ENCODE measurements at places on chromosomes 13 and 19. TPM values are rescaled to one million over a fixed set of nuclear protein-coding genes. Genes with fewer than 3 reads are reported as not detected.

- no peak for DNase-seq
These were observed 120.5 kb downstream of the RAP2A start for GRCh38 chr13:97554496-97554895.

DNA sequence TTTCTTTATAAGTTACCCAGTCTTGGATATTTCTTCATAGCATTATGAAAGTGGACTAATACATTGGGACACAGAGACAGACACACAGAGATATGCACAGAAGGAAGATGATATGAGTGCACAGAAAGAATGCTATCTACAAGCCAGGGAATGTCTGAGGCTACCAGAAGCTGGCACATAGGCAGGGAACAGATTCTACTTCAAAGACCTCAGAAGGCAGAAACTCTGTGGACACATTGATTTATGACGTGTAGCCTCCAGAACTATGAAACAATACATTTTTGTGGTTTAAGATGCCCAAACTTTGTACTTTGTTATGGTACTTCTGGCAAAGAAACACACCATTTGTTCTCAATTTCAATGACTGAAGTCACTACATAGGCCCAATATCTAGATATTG lies 556.7 kb downstream of the PCDH9 start:
- DNase-seq: no peak

- DNase-seq: no peak
These were observed 13.3 kb downstream of the ELL start for GRCh38 chr19:18508585-18508984.

- DNase-seq: no peak
These were observed 11.5 kb upstream of the ACOD1 start for GRCh38 chr13:76936763-76937162.

- DNase-seq: no peak
These were observed 36.8 kb upstream of the SOX21 start for GRCh38 chr13:94749162-94749561.

DNA sequence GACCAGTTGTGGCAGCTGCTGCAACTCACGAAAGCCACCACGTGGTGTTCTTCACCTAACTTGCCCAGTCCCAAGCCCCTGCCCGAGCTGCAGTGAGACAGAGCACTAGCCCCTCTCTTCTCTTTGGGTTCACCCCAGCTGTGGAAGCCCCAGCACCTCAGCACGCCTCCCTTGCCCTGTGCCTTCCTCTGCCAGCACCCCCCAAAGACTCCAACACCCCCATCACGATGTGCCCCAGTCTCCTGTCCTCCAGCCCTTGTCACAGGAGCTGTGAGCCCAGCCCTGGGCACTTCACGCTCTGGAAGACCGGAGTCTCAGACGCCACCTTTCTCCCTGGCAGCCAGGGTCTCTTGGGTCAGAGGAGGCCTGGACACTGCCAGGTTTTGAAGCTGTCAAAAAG lies 2.2 kb upstream of the ZNF135 start:
- no peak for DNase-seq

DNA sequence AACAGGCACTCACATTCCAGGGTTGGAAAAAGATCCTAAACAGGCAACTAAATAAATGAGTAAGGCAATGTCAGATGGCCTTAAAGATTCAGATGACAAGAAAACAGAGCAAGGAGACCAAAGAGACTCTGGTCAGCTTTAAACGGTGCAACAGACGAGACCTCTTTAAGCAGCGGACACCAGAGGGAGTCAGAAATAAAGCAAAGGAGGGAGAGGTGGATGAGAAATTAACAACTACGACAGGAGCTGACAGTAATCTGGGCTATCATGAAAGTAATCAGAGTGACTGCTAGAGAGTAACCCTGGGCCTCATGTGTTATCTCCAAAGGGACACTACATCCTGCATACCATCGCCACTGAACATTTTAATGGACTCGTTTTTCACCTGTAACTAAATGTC lies 1.1 kb downstream of the ZNF550 start:
- DNase-seq: no peak

GRCh38 chr19:52270266-52270885 lies 989 bp downstream of the ZNF766 start:
- DNase-seq: no peak

- DNase-seq: no peak
These were observed 575 bp downstream of the CARM1 start for GRCh38 chr19:10871711-10872545.

DNA sequence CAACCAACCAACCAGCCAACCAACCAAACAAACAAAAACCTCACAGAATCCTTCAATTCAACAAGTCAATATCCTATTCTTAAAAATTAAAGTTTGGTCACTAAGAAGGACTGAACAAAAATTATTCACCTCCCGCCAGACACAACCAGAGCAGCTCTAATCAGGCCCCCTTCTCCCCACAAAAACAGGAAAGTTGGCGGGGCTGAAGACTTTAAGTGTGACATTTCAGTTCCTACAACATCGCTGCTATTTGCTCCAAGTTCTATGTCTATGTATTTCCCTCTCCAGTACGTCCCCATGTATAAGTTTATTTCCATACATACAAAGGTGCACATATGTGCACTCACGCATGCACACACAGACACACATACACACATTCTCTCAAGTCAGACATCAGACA lies 32.8 kb upstream of the STK24 start:
- DNase-seq: no peak

DNA sequence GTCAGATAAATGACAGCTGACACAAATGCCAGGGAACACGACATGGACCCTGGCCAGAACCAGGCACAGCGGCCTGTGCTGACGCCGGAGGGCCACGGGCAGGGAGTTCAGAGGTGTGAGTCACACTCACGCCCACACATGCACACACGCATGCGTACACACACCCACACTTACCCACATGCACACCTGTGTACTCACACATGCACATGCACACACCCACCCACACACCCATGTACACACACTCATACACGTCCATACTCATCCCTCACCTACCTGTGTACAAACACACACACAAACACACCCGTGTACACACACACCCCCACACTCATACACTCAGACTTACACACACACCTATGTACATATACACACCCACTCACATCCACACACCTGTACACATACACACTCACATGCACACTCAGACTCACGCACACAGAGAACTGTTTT lies 40.4 kb downstream of the MLLT1 start:
- DNase-seq: no peak

DNA sequence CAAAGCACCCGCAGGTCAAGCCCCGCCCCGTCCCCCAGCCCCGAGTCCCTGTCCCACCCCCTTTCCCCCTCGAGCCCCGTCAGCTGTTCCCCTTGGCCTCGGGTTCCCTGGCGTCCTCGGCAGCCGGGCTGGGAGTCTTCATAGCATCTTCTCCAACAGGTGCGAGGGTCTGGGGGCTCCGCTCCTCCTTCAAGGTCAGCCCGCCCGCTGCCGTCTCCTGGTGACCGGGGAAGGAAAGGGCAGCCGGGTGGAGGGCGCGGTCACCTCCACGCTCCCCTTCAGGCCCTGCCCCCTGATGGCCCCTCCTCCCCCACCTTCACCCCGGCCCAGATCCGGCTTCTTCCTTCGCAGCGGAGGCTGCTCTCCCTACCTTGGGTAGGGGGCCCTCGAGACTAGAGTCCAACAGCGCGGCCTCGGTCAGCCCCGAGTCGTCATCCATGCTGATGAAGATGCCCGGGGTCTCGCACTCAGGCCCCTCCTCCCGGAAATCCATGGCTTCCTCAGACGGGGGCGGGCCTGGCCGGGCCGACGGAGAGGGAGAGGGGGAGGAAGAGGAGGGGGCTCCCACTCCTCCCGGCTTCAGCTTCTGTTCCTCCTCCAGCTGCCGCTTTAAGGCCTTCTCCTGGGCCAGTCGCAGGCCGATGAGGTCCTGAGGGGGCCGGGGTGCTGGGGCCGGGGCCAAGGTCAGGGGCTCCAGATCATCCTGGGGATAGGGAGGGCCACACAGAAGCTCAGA lies 541 bp upstream of the RSPH6A start:
- DNase-seq: no peak

- peak; percentile 28 for DNase-seq
These were observed 120.8 kb upstream of the ZNF507 start for GRCh38 chr19:32224371-32225244.

DNA sequence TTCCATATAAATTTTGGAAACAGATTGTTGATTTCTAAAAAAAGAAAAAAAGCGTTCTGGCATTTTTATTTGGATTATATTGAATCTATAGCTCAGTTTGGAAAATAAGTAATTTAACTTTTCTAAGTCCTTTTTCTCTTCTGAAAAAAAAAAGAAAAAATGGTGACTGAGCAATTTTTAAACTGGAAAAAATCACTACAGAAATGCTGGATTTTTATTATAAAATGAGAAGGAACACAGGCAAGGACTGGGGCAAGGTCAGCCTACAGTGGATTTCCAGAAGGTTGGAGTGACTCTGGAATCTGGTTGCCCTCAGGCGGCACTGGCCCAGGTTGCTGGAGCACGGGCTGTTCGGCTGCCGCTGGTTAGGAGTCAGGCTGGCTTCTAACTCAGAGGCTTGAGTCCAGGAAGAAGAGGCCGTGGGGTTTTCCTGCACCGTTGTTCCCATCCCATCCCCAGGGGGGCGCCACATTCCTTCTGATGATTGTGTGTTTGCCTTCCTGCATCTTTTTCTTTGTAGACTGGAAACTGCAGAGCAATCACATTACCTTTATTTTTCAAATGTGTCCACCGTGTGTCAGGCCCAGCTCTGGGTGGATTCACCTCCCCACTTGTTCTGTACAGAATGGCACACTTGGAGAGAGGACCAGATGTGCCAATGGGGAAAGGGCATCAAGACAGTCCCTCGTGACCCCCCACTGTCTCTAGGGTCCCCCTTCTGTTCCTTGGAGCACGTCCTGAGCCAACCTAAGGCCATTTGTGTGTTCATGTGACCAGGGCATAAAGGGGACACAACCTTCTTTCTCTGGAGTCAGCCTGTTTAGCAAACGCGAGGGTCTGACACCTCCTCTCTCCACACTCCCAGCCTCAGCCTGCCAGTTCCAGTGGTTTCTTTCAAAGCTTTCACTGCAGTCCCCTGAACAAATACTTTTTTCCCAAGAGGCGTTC lies 44.5 kb upstream of the GTF3A start:
- DNase-seq: peak; percentile 31

- no peak for DNase-seq
These were observed 4.7 kb upstream of the SYT3 start for GRCh38 chr19:50644315-50644915.

DNA sequence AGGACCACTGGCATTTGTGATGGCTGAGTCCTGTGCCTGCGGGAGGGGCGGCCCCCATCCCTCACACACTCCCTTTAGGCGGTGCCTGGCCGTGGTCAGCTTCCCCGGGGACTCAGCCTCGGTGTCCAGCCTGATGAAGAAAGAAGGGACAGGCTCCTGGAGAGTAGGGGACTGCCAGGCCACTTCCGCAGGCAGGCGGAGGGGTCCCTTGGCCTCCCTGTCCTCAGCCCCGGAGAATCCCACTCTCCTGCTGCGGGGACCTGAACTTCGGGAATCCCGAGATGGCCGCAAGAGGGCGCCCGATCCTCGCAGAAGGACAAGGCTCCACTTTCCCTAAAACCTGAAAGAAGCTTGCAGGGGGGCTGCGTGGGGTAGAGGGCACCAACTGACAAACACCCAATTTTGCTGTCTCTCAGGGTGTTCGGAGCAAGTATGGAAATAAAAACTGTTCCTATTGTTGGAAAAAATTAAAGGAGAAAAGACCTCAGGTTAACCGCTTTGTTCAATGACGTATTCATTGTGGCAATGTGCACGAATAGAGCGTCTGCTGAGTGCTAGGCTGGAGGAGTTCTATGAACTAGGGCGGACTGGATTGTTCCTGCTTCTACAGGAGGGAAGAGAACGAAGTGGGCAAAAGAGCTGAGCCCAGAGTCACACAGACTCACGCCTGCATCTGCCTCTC lies 297.3 kb downstream of the ZNF536 start:
- peak; percentile 8 for DNase-seq

DNA sequence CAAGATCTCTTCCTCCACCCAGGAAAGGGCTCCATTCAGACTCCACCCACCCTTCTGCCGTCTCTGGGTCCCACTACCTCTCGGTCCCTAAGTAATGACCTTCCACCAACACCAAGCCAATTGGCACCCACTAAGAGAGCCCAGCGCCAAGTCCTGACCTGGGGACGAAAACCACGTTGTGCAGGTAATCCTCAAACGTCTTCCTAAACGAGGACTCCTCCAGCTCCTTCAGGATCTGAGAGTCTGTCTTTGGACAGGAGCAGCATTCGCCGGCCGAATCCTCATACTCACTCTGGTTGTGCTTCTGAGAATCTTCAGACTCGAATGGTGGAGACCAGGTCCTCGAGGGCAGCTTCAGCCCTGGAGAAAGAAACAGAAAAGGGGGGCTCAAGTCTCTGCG lies 83.1 kb downstream of the ZNF557 start:
- DNase-seq: no peak

The SIRT2 gene
- 28.7 TPM for total RNA-seq

The PRR20E gene
- not detected for total RNA-seq

The SAFB2 gene
- 106 TPM for total RNA-seq

The OR7C2 gene
- not detected for total RNA-seq

The FXYD3 gene
- total RNA-seq: not detected

The KLK2 gene
- total RNA-seq: not detected

The AP1M2 gene
- total RNA-seq: not detected

The ZNF763 gene
- 1.1 TPM for total RNA-seq
